ENCODE measurements at places on chromosomes 5 and 9.

DNA sequence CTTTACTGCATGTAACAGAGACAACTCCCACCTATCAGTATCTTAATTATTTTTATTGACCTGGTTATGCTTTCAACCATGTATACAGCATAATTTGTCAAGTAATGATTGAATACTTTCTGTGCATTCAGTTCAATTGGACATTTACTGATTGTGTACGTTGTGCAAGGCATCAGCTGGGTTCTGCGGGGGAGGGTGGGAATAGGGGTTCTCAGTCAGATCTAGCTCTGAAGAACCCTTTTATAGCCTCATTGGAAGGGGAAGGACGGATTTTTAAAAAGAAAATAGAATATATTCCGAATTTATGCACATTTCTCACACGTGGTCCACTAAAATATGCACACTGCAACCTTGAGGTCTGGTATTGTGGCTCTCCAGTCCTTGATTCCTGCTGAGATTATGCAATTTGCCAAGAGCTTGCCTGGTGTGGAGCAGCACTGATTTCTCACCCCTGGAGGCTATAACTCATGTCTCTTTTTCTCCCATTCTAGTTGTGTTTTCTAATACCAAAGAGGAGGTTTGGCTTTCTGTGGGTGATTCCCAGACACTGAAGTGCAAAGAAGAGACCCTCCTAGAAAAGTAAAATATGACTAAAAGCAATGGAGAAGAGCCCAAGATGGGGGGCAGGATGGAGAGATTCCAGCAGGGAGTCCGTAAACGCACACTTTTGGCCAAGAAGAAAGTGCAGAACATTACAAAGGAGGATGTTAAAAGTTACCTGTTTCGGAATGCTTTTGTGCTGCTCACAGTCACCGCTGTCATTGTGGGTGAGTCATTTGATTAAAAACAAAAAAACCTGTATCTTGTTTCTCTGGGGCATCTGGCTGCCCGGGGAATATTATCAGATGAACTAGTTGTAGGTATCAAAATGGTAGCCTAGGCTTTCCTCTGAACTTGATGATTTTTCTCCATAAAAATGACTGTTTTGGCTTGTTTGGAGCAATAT lies 1.7 kb downstream of the SLC1A3 start:
- no peak for DNase-seq

GRCh38 chr5:136000932-136001331 lies 27.9 kb upstream of the TGFBI start:
- DNase-seq, result no peak

GRCh38 chr9:130698514-130698913 lies 4.9 kb downstream of the EXOSC2 start:
- no peak for DNase-seq

- DNase-seq, result no peak
Measured at GRCh38 chr5:61675015-61675692, 343.1 kb downstream of the ZSWIM6 start.

DNA sequence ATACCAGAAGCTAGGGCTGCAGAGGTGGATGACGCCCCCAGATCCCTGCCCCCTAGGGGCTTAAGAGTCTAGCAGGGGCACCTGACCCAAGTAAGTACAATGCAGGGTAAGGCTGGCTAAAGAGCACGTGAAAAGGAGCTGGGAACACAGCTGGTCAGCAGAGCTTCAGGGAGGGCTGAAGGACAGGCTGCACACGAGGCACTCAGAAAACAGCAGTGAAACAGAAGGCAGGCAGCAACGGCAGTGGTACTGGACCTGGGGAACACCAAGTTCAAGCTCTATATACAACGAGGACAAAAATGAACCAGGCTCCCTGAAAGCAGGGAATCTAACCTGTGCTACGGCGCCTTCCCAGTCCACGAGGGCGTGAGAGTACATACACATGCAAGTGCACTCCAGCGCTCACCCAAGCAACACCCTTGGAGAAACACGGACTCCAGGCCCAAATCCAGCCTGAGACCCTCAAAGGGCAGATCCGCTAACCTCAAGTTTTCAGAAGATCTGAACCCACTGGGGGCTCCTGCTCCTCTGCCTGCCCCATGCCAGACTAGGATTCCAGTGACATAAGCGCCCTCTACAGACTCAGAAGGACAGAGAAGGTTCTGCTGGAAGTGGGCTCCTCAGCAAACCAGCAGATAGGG lies 57.4 kb downstream of the PSMB7 start:
- DNase-seq, result no peak

Data from fibroblast of the conjunctiva (primary cell).